H9 (cell line): ENCODE measurements at places on chromosomes 6 and 20.

GRCh38 chr6:42066156-42066675 lies 15.9 kb downstream of the TAF8 start:
- DNase-seq: no peak

DNA sequence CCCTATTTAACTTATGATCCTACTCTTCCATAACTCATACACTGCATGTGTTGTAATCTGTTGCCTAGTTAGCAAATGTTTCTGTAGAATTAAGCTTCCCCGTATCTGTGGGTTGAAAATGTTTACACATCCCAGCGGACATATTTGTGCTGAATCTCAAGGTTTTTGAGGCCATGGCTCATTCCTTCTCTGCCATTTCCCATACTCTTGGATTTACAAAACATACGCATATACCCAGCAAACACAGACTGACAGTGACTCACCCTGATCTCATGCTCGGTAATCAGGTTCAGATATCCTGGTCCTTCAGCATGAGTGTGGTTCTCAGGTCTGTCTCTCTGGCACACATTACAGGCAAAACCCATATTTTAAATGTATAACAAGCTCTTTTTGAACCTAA lies 58.7 kb downstream of the AGPAT4 start:
- DNase-seq: no peak

- no peak for DNase-seq
Measured at GRCh38 chr6:124928851-124929250, 33.4 kb upstream of the RNF217 start.

GRCh38 chr20:13302647-13303450 lies 81.8 kb downstream of the ISM1 start:
- DNase-seq: peak; percentile 53

- peak; percentile 18 for DNase-seq
Measured at GRCh38 chr6:43939281-43940070, 169.5 kb downstream of the VEGFA start.

DNA sequence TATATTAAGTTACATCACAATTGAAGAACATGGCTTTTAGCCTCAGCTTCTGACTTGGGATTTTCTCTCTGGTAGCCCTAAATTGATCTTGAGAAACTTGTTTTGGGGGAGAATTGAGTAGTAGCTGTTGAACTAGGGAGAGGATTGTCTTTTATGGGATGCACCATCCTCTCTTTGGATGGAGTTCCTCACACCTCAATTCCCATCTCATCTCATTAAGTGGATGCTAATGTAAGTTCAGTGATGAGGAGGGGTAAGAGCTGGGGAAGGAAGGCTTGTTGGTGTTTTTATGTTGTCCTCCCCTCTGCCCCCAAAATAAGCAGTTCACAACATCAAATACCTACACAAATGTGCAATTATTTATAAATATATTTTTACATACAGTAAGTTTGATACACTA lies 4.0 kb downstream of the GJA1 start:
- no peak for DNase-seq

DNA sequence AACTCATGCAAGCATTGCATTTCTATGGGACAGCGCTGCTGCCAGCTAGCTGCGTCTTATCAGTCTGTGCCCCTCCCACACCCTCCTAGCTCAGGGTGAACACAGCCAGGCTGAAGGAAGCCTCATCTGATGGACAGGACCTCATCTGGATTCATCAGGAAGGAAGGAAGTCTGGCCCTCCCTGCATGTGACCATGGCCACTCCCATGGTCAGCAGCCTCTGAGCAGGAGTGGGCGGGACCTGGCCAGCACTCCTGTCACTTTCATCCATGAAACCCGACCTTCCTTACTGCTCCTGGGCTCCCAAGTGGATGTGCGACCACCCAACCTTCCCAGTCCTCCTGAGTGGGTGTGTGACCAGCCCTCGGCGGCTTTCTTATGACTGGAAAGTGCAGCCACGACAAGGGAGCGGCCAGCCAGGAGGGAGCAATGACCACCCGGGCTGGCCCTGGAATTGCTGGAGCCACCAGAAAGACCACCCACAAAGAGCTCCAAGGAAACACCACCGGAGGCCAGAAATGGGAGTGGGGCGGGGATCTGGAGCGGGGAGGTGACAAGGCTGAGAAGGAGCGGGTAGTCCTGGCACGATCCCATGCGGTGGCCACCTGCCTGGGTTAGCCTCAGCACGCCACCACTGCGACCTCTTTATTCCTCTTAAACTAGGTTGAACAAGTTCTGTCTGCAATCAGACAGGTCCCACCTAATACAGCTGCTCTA lies 241.2 kb downstream of the TTLL2 start:
- DNase-seq: no peak

GRCh38 chr20:17626217-17627007 lies 55.6 kb downstream of the RRBP1 start:
- no peak for DNase-seq

GRCh38 chr6:11223286-11223864 lies 9.1 kb downstream of the NEDD9 start:
- DNase-seq: no peak

DNA sequence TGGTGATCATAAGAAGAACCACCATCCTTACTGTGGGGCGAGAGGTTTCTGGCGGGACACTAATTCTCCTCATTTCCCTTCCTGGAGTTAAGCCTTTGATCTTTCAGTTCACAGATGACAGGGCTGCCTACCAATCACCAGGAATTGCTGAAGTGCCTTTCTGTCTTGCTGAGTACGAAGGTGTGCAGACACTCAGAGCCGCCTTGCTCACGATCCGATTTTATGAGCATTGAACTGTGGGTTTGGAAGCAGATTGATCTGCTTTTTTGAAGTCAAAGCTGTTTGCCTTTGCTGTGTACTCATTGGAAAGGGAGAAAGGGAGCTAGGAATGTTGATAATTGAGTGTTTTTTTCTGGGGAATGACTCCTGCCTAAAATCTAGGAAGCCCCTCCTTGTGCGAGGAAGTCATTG lies 129.1 kb upstream of the SALL4 start:
- no peak for DNase-seq

GRCh38 chr6:6798448-6798860 lies 209.9 kb downstream of the LY86 start:
- no peak for DNase-seq

GRCh38 chr6:2196079-2196679 lies 49.2 kb downstream of the GMDS start:
- DNase-seq: no peak

- no peak for DNase-seq
Measured at GRCh38 chr6:85961746-85962145, 319.1 kb upstream of the SYNCRIP start.

GRCh38 chr6:87944541-87944954 lies 103.1 kb upstream of the SPACA1 start:
- DNase-seq: peak; percentile 49

GRCh38 chr20:20956513-20956931 lies 149.6 kb downstream of the LINC00237 start:
- no peak for DNase-seq
